H1 (cell line): ENCODE measurements at places on chromosomes 12 and 14.

DNA sequence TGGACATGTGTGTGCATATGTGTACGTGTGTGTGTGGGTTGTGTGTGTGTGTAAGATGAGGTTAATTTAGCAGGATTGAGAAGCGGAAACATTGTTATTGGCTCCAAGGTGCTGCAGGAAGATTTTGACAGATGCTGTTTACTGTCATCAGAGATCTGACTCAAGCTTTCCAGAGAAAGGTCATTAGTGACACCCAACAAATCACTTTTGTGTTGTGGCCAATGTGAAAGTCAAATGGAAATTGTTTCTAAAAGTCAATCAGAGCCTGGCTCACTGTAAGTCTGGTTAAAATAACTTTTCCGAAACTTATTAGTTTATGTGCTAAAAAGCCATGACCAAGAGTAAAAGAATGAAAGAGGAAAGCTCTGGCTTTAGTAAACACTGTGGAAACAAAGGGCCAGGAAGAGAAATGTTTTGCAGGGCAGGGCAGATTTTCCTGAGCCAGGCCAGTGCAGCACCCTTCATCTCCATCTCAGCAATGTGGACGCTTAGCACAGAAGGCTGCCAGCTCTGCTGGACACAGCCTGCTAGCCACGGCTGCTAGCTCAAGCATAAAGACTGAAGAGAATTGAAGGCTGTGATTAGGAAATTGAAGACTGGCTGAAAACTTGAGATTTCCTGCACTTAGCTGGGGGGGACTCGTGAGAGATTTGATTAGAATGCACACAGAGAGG, 235.8 kb downstream of the NEDD1 start:
- DNase-seq = no peak

GRCh38 chr12:109770861-109771670, 57.4 kb downstream of the FAM222A start:
- DNase-seq = no peak

DNA sequence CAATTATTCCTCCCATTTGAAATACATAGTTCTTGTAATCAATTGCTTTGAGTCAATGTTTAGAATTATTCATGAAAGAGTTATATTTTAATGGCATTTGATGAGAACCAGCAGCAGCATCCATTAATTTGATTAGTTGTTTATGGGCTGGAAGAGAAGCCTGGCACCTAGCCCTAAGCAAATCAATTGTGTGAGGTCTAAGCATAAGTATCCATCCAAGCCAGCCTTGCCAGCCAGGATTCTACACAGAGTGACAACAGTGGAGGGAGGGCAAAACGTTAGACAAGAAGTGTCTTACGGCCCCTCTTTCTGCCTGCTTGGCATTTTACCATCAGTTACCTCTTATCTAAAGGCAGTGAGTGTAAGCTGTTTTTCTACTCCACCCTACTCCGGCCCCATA, 478.5 kb downstream of the NELL2 start:
- no peak for DNase-seq

DNA sequence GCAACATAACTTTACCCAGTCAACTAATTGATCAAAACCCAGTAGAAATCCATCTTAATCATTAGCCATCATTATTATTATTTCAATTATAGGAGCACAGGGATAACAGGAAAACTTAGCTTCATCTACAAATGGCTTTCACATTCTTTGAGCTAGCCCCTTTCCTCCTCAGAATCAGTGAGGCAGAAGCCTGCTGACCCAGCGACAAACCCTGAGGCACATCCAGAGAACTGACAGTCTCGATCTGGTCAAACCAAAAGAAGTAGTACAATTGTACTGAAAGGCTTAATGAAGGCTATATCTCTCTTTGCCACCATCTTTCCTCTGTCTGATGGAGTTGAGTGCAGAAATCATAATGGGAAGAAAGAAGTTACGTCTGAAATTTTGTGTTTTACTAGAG, 109.8 kb upstream of the ARID2 start:
- DNase-seq = no peak

DNA sequence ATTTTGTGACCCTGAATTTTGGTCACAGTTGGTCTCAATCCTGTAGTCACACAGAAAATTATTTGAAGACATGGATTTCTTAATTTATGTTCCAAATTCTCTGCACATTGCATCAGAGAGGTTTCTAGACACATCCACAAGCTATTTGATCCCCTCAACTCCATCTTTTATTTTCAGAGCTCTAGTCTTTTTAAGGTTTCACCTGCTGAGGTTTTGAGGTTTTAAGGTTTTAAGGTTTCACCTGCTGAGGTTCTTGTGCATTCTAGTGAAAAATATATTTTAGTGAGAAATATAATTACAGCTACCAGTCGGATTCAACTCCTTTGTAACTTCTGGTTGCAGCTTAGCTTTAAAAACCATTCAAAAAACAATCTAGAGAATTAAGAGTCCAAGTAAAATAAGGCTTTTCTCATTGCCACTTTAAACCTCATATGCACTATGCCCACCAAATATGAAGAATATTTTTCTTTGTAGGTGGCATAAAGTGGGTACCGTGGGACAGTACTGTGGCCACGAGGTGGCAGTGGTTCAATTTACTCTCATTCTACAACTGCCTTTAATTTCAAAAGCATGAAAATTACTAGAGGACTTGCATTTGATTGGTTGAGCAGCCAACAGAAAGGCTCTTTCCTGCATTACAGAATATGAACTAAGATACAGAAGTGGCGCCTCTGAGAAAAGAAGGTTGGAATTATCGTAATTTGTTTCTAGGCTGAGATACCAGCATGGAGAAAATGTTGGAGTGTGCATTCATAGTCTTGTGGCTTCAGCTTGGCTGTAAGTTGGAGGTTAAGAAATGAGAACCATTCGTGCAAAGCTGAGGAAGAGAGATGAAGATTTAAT, 366.5 kb upstream of the OR4E1 start:
- no peak for DNase-seq

- no peak for DNase-seq
Observed at GRCh38 chr12:111197376-111197944, 171.4 kb downstream of the PHETA1 start.

DNA sequence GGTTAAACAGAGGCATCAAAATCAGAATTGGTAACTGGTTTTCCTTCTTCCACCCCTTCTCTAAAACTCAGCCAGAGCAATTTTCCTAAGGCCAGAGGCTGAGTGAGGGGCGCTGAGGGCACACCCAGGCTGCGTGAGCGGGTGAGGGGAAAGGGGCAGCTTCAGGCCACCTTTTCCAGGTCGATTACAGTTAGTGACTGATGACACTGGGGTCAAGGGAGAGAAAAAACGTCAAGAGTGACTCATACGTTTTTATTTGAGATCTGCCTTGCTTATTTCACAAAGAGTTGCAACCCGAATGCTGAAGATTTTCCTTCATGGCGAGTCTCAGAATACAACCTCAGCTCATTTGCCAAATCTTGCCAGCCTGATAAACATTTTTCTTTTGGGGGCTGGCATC, 46.7 kb upstream of the EVL start:
- no peak for DNase-seq

GRCh38 chr14:86311151-86311550, 781.2 kb downstream of the FLRT2 start:
- DNase-seq = no peak

GRCh38 chr14:102985665-102986064, 63.2 kb downstream of the AMN start:
- no peak for DNase-seq

DNA sequence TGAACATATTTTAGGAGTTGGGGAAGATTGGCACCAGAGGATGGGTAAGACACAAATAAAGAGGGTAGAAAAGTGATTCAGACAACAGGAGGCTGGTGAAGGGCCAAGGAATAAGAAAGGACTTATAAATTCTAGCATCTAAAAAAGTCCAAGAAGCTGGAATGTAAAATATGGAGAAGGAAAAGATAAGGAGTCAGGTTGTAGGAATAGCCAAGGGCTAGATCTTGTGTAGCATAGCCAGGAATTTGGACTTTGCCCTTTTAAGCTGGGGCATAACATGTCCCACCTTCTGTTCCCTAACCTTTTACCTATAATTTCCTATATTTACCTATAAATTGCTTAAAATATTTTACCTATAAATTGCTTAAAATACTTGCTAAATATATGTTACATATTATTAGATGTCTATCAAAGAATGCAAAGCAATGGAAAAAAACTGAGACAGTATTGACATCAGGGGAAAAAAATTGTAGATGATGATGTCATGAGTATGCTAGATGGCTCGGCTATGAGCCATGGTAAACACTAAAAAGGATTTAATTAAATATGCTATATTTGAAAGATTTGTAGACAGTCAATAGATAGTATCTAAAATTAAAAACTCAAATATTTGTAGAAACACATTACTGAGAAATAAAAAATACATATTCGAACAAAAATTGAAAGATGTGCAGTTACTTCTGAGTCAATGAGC, 99.7 kb upstream of the PLEKHG7 start:
- DNase-seq = no peak

- DNase-seq = no peak
Observed at GRCh38 chr12:76679778-76680177, 84.1 kb upstream of the ZDHHC17 start.

DNA sequence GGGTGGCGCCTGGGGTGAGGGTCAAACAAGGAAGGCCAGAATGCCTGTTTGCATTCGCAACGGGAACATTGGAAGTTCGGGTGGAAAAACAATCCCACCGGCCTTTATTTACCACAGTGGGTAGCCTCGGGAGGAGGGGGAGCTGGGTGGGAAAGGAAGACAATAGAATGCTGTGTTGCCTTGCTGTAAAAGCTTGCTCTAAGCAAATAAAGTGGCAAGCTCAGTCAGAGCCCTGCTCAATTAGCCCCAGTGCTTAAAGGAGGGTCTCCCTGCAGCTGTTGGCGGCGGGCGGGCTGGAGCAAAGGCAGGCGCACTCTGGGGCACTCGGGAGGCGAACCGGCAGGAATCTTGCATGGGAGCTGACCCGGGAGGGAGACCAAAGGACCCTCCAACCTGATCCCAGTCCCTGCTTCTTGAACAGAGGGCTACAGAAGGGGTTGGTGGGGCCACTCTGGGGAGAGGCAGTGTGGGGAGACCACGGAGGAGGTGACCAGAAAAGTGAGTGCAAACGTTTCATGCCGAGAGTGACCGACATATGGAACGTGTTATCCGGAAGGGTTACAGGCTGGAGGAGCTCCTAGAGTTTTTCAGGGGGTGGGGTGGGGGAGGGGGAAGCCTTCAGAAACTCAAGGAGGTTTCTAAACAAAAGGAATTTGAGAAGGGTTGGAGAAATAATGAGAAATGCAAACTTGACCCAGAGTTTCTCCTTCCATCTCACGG, 48.5 kb downstream of the NTF3 start:
- DNase-seq = peak; percentile 73

DNA sequence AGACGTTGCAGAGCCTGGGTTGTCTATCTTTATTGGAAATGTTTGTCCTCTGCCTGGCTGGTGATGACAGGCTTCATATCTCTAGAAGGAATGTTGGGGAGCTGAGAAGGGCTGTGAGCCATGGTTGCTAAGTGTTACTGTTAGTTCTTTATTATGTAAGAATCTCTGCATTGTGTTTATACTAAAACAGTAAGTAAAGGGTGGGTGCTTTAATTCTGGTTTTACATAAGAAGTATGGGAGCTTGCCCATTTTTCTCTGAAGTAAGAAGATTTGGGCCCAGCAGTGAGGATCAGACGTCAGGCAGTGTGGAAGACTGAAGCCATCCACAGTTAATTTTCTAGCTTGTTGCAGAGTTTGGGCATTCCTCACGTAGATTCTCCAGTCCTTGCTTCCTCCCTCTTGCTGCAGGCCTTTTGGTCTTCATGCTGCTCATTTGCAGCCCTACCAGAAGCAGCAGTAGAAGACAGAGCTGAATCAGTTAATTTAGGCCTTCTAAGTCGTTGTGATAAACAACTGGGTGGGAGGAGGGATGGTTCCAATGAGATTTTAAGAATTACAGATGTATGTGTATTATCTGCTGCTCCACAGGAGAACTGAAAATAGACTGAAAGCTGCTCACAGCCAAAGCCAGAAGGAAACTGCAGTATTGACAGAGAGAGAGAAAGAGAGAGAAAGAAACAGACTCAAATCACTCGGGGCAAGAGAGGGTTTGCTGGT, 21.4 kb downstream of the WNT5B start:
- no peak for DNase-seq

GRCh38 chr12:4032924-4033615, 159.9 kb upstream of the PARP11 start:
- DNase-seq = no peak

DNA sequence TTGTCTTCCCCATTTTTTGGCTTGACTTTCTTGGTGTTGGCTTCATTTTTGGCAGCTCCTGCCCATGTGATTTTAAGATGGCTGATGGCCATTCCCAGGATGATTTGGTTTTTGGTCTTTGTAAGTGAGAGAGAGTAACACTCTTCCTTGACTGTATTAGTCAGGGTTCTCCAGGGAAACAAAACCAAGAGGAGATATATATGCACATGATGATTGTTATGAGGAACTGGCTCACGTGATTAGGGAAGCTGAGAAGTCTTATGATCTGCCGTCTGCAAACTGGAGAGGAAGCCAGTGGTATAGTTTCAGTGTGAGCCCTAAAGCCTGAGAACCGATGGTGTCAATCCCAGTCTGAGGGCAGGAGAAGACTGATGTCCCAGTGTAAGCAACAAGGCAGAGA, 146.6 kb downstream of the NRXN3 start:
- no peak for DNase-seq

GRCh38 chr12:19800884-19801283, 361.6 kb downstream of the AEBP2 start:
- DNase-seq = no peak

DNA sequence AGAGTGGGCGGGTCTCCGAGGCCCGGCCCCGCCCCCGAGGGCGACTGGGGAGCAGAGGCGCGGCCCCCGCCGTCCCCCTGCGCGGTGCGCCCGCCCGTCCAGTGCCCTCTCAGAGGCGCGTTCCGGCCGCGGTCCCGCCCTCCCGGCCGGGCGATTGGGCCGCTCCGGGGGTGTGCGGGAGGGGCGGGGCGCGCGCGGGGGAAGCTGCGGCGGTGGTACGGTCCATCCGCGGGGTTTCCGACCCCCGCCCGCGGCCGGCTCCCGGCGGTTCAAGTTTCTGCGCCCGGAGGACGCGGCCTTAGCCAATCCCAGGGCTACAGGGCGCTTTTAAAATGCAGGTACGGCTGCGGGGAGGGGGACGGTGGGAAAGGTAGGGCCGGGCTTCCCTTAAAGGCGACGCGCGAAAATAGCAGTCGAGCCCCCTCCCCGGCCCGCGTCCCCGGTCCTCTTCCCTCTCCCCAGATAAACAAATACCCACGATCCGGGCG, 315 bp upstream of the CCDC85C start:
- peak; percentile 82 for DNase-seq

- no peak for DNase-seq
Observed at GRCh38 chr12:120118321-120119061, 1.9 kb upstream of the RAB35 start.

DNA sequence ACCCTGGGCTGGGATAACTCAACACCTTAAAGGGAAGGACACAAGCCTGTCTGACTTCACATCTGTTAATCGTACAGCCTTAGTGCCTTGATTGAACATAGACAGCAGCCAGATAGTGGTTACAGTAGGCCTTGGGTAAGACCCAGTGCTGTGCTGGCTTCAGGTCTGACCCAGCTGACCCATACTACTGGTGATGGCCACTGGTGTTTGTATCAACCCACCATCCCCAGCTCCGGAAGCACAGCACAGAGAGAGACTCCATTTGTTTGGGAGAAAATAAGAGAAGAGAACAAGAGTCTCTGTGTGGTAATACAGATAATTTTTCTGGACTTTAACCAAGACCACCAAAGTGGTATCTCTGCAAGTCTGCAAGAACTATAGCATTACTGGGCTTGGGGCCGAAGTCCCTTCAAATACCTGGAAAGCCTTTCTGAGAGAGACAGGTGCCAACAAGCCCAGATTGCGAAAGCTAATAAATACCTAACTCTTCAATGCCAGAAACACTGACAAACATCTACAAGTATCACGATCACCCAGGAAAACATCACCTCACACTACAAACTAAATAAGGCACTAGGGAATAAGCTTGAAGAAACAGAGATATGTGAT, 330.1 kb upstream of the GARIN2 start:
- no peak for DNase-seq
